ENCODE measurements at places on chromosomes 6 and 20.

GRCh38 chr6:159493231-159493897 lies 199.7 kb downstream of the SOD2 start:
- DNase-seq = no peak

DNA sequence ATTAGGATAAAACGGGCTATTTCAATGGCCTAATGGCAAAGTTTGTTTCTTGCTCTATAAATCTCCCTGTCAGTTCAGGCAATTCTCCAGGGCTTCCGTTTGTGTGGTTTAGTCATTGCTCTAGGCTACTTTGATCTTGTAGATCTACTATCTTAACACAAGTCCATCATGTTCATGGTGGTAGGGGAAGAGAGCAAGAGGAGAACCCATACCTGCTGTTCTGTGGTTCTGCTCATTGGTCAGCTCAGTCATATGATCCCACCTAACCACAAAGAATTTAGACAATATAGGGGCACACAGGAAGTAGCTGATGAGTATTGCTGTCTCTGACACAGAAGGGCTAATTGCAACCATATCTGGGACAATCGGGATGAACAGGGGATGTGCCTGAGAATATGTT lies 4.9 kb upstream of the DEK start:
- DNase-seq = no peak

DNA sequence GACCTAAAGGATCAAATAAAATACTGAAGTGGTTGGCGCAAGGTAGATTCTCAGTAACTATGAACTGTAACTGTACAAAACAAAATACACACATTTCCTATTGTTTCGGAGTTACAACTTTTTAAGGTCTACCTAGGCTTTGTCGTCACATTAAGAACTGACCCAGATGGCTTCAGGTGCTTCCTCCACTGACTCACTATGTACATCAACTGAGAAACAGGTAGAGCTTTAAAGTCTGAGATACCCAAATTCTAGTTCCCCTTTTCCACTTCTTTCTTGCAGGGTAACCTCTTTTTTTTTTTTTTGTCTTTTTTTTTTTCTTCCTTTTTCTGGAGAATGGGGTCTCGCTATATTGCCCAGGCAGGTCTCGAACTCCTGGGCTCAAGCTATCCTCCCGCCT lies 5.5 kb downstream of the SNRPB start:
- DNase-seq = no peak

GRCh38 chr6:11389977-11390376 lies 147.6 kb upstream of the TMEM170B start:
- DNase-seq = no peak

GRCh38 chr6:136007345-136007744 lies 155.8 kb downstream of the PDE7B start:
- no peak for DNase-seq
